Glomerular endothelial cell (primary cell): ENCODE measurements at places on chromosomes 12 and 14. TPM values are rescaled to one million over a fixed set of nuclear protein-coding genes. Genes with fewer than 3 reads are reported as not detected.

The PKP2 gene
- 0.19 and 1.5 TPM in 2 replicates for total RNA-seq

The PRORP gene
- 24.8 and 58.6 TPM in 2 replicates for total RNA-seq

The PLEKHD1 gene
- 0.18 TPM in 1 of 2 replicates, not detected in the other for total RNA-seq

The WIF1 gene
- total RNA-seq: not detected in 2 replicates

The KRT71 gene
- not detected in 2 replicates for total RNA-seq

The DENND5B gene
- 10.7 and 17.2 TPM in 2 replicates for total RNA-seq

The MYH6 gene
- not detected in 2 replicates for total RNA-seq

The IAPP gene
- not detected in 2 replicates for total RNA-seq

The TMEM63C gene
- total RNA-seq: 0.35 and 0.82 TPM in 2 replicates

The MGP gene
- total RNA-seq: 2.6 and 9.1 TPM in 2 replicates

The INSM2 gene
- not detected in 2 replicates for total RNA-seq

The TOMM20L gene
- total RNA-seq: not detected in 2 replicates

The DPY19L2 gene
- total RNA-seq: 3.3 and 3.5 TPM in 2 replicates

The PTGER2 gene
- total RNA-seq: 0.92 and 1.9 TPM in 2 replicates

The SSTR1 gene
- 0.63 and 2.5 TPM in 2 replicates for total RNA-seq

The PITPNM2 gene
- 20.2 and 30.2 TPM in 2 replicates for total RNA-seq

The IFNG-AS1 gene
- total RNA-seq: not detected in 2 replicates

The CARMIL3 gene
- total RNA-seq: 0.06 and 0.19 TPM in 2 replicates

The LRFN5 gene
- total RNA-seq: 0.41 and 1.4 TPM in 2 replicates

The OR4K1 gene
- not detected in 2 replicates for total RNA-seq

The TAS2R19 gene
- 1.0 and 6.9 TPM in 2 replicates for total RNA-seq

The PCED1B gene
- total RNA-seq: 0.70 and 1.9 TPM in 2 replicates

The PLA2G1B gene
- not detected in 2 replicates for total RNA-seq

The TC2N gene
- 0.29 and 0.53 TPM in 2 replicates for total RNA-seq

The MDP1 gene
- 10.2 and 11.2 TPM in 2 replicates for total RNA-seq

The BEGAIN gene
- 0.05 TPM in 1 of 2 replicates, not detected in the other for total RNA-seq

The OS9 gene
- total RNA-seq: 241 and 260 TPM in 2 replicates

The SYNE3 gene
- total RNA-seq: 5.8 and 7.4 TPM in 2 replicates

The BMP4 gene
- total RNA-seq: 27.3 and 50.6 TPM in 2 replicates

The STAB2 gene
- 0.10 and 0.12 TPM in 2 replicates for total RNA-seq

The TGM1 gene
- total RNA-seq: 0.64 and 2.5 TPM in 2 replicates

The KRT8 gene
- total RNA-seq: 43.1 and 79.8 TPM in 2 replicates
